LNCaP clone FGC (cell line): ENCODE measurements at places on chromosomes 6 and 20.

DNA sequence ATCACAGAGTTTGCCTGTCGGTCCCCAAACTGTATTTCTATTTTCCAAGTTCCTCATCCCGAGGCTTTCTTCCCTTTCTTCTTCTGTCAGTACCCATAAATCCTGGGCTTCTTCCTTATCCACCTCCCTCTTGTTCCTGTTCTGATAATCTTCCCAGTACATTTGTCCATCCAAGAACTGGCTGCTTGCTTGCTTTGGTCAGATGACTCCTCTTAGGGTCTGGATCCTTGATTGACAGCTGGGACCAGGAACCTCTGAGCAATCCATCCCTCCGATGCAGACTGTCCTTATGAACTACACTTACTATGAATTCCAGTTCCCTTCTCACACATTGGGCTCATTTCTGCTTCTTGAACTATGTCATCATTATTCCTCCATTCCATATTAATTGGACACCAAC, 275.3 kb upstream of the CITED2 start:
- DNase-seq = no peak

DNA sequence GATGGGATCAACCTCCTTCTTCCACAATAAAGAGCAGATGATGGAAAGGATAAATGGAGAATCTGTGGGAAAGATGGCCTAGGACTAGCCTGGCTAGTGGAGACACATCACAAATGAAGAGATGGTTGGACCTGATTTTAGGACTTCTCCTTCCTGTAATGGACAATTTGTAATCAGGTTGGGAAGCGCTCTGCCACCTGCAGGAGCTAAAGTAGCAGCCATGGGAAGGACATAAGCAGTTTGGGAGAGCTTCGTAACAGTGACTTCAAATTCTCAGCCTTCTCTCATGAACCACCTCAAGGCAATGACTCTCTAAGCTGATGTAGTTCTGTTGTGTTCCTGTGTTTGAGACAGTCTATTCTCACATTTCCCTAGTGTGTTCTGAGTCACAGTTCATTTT, 137.9 kb upstream of the BMP2 start:
- no peak for DNase-seq

DNA sequence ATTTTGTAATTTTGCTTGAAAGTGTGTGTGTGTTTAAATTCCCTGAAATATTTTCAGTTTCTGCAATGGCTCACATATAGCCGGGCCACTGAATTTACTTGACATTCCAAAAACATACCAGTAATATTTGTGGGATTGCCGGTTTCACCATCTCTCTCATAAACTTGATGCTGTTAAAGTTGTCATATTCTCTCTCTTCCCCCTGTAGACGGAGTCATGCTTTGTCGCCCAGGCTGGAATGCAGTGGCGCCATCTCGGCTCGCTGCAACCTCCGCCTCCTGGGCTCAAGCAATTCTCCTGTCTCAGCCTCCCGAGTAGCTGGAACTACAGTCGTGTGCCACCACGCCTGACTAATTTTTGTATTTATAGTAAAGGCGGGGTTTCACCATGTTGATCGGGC, 122.1 kb downstream of the TIAM2 start:
- DNase-seq = no peak

- DNase-seq = no peak
Measured at GRCh38 chr6:51429017-51429712, 610.5 kb downstream of the TFAP2B start.

DNA sequence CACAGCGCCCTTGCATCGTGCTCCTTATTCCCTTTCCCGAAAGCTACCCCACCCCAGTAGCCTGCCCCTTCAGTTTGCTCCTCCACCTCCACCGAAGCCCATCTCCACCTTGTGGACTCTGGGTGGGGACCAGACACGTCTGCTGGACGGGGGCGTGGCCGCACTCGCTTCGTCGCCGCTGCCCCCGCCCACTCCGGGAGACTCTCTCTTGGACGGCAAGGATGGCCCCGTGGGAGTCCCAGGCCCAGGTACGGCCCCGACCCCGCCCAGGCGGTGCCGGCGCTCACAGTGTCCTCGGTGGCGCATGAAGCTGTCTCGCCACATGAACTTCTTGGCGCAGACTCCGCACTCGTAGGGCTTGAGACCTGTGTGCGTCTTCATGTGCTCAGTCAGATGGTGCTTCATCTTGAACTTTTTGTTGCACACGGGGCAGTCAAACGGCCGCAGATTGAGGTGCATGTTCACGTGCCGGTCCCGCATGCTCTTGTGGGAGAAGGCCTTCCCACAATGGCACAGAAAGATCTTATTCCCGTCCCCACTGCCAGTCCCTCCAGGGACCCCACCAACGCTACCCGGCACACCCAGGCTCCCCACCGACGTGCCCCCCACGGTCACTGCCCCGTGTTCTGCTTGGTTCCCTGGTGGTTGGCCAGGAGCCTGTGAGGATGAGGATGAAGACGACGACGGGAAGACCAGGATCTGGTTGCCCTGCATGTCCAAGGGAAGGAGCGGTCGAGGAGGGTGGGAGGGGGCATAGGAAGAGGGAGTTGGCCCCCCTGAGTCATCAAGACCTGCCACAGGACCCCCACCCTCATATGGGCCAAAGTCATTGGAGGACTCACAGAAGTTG, 1.3 kb upstream of the TAPBP start:
- no peak for DNase-seq

DNA sequence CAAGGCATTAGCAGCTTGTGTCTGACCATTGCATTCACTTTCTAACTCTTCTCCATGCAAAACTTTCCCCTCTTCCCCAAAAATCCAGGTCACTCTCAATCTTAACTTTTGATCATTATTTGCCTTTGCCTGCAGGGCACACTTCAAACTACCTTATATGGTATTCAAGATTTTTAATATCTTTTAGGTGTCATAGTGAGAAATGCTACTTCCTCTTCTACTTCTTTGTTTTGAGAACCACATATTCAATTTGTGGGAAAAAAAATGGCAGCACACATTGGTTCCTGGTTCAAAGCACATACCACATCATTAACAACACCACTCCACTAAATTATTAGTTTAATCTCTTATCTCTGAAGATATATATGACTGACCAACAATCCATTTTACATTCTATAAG, 1267.0 kb upstream of the CITED2 start:
- DNase-seq = no peak

GRCh38 chr6:4272996-4273395, 137.6 kb upstream of the ECI2 start:
- no peak for DNase-seq

DNA sequence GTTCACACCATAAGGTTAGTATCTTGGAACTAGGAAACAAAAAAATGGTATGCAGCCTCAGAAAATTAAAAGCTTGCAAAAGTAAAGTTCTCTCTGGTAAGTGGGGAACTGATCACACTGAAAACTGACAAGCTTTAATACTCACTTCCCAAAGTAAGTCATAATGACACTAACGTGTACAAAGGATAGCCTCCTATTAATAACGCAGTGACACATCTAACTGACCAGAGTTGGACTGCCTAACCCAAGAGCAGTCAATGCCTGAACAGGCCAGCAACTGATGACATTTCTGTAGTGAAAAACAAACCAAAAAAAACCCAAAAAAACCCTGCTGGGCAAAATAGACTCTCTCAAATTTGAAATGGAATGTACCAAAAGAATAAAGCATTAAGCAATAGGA, 30.7 kb downstream of the CHD6 start:
- DNase-seq = no peak
